ENCODE measurements at places on chromosomes 1 and 21.

GRCh38 chr21:35737449-35737848 lies 322.9 kb downstream of the SETD4 start:
- no peak for DNase-seq

- DNase-seq, result no peak
Measured at GRCh38 chr1:2598329-2598931, 11.9 kb downstream of the PRXL2B start.

DNA sequence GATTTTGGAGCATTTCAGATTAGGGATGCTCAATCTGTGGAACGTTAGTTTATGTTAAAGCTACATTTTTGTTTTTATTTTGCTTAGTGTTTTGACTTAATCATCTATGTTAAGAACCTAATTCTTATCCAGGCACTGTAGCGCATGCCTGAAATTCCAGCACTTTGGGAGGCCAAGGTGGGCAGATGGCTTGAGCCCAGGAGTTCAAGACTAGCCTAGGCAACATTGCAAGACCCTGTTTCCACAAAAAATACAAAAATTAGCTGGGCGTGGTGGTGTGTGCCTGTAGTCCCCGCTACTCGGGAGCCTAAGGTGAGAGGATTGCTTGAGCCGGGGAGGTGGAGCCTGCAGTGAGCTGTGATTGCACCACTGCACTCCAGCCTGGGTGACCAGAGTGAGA lies 23.4 kb downstream of the FNBP1L start:
- DNase-seq, result no peak

- DNase-seq, result no peak
Measured at GRCh38 chr1:110771245-110772022, 96.7 kb upstream of the KCNA3 start.

GRCh38 chr1:180163041-180163440 lies 8.4 kb downstream of the QSOX1 start:
- no peak for DNase-seq

GRCh38 chr21:45178971-45179370 lies 104.6 kb downstream of the ADARB1 start:
- no peak for DNase-seq

DNA sequence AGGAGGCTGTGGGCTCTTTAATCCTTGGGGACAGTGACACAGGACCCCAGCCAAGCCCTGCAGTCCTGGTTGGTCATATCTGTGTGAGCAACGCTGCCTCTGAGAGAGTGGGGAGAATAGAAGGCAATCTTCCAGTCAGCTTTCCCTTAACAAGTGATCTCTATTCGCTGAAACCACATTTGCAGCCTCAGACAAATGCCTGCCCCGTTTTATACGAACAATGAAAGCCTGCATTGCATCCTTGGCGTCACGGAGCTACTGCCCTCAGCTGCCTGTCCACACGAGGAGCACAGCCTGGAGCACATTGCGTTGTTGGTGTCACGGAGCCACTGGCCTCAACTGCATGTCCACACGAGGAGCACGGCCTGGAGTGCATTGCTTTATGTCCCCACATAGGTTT lies 150.2 kb upstream of the ARHGEF16 start:
- no peak for DNase-seq

DNA sequence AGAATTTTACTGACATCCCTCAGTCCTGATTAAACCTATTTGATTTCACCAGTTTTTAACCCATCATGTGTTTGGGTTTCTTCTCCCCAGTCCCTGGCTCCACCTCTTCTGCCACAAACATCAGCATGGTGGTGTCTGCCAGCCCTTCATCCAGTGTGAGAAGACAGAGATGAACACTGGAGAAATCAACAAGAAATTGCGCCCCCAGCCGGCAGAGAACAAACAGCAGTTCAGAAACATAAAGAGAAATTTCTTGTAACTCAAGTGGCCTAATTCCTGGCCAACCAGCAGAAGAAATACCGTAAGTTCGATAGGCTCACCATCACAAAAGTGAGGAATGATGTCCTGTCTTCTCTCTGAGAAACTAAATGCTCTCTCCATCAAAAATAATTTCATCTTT lies 18.3 kb downstream of the S100A11 start:
- DNase-seq, result no peak

- no peak for DNase-seq
Measured at GRCh38 chr21:45850181-45850580, 131.4 kb upstream of the COL6A1 start.

GRCh38 chr1:210653771-210654170 lies 325.1 kb downstream of the HHAT start:
- no peak for DNase-seq

DNA sequence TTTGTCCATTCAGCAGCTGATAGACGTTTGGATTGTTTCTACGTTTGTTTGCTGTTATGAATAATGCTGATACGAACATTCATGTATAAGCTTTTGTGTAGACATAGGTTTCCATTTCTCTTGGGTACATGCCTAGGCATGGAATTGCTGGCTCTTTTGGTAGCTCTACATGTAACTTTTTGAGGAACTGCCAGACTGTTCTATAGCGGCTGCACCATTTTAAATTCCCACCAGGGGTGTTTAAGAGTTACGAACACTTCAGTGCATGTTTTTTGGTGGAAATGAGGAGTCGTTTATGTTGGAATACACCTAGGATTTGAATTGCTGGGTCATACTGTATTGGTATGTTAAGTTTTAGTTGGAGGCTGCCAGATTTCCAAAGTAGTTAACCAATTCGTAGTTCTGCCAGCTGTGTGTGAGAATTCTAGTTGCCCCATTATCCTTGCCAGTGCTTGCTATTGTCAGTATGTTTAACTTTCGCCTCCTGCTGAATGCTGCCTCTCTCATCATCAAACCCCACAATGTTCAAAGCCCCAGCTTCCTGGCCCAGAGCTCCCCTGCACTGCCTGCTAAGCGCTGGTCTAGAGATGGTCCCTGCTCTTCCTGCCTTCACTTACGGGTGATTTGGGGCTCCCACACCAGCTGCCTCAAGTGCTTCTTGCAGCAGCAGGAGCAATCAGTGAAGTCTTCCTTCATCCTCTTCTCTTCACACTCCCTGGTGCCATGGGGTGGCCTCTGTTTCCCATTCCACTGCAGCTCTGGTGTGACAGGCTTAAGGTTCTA lies 81.0 kb downstream of the MAN1C1 start:
- no peak for DNase-seq

DNA sequence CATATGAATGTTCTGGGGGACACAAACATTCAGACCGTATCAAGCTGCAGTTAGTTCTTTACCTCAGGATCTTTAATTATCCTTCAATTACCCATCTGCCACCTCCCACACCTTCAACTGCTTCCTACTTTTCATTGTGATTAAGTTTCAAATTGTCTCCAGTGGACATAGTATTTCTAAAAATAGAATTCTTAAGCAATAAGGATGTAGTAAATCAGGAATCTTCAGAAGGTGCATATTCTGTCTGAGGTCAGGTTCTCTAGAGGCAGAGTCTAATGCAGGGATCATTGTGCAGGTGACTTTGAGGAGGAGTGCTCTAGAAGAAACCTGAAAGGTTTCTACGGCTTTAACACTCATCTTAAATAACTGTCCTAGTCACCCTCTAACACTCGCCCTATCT lies 102.6 kb upstream of the PPP2R5A start:
- DNase-seq, result no peak

- DNase-seq, result no peak
Measured at GRCh38 chr1:223720971-223721591, 8.7 kb downstream of the CAPN2 start.

DNA sequence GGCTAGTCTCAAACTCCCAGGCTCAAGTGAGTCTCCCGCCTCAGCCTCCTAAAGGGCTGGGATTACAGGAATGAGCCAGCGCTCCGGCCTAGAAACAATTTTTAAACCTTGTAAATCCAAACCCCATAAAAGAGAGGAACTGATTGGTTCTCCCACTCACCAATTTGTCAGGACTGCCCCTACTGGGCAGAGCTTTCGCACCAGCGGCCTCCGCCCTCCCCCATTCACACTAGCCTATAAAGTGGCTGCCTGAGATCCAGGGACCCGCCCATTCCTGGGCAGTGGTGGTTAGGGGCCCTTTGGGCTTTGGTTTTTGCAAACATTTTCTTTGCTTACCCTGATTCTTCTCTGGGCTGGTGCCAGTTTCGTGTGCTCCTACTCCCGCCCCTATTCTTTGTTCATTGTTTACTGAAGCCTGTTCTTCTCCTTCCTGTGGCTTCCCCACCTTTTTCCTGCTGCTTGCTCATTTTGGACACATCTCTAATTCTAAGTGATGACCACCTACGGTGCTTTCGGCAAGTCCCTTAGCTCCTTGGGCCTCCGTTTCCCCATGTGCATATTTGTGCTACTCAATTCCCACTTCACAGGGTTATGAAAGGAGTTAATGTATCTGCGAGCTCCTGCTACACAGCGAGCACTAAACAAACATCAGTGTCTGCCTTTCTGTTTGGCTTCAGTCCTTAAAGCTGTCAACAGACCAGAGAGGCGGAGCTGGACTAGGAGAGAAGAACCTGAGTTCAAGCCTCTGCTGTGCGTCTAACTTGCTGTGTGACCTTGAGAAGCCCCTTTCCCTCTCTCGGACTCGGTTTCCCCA lies 39.8 kb upstream of the CLIC4 start:
- DNase-seq, result no peak

- DNase-seq, result no peak
Measured at GRCh38 chr1:19401535-19401889, 83.8 kb downstream of the CAPZB start.

DNA sequence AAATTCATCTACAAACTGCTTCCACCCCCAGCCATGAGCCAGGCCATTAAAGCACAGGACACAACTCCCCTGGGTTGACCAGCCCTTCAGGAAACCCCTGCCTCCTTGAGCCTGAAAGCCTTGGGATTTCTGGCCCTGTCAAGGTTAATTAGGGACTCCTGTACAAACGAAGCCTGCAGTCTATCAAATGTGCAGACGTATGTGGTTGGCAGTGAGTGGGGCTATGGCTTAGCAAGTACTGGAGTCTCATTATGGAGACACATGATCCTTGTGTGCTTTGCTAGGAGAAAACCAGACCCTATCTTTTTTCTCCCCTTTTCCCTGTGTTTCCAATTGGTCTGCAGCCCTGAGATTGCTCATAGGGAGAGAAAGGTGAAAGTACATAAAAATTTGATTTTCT lies 588.3 kb upstream of the USP24 start:
- DNase-seq, result no peak

GRCh38 chr1:87236585-87236984 lies 92.1 kb upstream of the LMO4 start:
- no peak for DNase-seq

- no peak for DNase-seq
Measured at GRCh38 chr1:233140974-233141373, 154.6 kb downstream of the PCNX2 start.

- no peak for DNase-seq
Measured at GRCh38 chr1:145827966-145828365, 4.0 kb downstream of the POLR3C start.

- DNase-seq, result no peak
Measured at GRCh38 chr1:205407970-205408369, 13.9 kb downstream of the LEMD1 start.

GRCh38 chr1:12596007-12596821 lies 21.8 kb downstream of the DHRS3 start:
- DNase-seq, result no peak

GRCh38 chr1:241219449-241219848 lies 137.6 kb downstream of the RGS7 start:
- no peak for DNase-seq

- no peak for DNase-seq
Measured at GRCh38 chr1:114258633-114259032, 105.0 kb upstream of the SYT6 start.

DNA sequence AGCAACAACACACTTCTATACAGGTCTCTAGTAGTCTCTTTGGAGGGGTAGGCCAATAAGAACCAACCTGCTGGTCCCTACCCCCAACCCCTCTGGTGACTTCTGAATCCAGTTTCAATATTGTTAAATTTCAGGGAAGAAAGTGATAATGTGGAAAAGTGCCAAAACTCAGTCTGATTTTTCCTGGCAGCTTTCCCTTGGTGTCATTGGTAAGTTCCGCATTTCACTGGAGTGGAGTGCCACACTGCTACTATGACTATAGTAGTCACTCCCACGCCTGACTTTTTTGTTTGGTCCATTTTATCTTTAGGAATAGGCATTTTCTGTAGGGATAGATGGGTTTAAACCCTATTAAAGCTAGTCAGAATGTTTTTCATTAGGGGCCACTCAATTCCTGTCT lies 5.7 kb upstream of the ARID1A start:
- DNase-seq, result no peak

DNA sequence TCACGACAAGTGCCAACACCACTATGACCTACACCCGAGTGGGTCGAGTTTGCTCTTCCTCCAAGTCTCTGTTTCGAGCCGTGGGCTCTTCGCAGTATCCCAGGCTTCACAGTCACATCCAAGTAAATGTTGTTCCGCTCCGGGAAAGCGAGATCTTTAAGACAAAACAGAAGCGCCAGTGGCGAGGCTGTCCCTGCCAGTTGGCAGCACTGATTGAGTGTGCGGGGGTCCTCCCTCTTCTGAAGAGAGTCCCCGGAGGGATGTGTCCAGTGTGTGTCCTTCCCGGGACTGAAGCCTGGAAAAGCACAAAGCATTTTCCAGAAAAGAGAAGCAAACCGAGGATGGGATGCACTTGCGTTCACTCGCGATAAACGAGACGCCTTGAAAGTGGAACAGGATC lies 158.9 kb downstream of the PRDM16 start:
- no peak for DNase-seq

- no peak for DNase-seq
Measured at GRCh38 chr1:109559995-109560394, 11.6 kb downstream of the GNAI3 start.

DNA sequence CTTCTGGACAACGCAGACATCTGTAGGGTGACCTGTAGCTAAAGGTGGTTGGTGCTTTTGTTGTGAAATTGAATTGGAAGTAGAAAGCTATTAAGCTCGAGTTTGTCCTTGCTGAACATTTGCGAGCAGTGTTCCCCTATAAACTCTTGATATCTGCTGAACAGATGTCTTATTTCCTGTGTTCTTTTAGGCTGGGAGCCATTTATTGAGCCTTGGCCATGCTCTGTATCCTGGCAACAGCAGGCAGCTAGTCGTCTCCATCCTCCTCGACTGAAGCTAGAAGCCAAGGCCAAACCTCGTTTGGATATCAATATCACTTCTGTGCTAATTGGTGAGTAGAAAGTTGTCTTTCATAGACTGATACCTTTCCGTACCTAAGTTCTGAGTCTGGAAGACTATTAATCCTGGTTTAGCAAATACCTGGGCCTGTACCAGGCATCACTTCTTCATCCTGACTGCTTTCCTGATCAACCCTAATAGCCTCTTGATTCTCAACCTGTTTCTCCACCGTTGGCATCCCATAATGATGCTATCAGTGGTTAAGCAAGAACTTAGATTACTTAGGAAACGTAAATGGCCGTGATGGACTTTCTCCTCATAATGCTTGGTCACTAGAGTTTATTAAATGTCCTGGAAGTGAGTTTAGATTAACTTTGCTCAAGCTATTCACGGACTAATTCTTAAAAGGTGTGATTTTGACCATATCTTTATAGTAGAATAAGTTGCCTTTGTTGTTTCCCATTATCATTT lies 103.4 kb downstream of the VPS13D start:
- no peak for DNase-seq

- no peak for DNase-seq
Measured at GRCh38 chr1:242140836-242141235, 141.9 kb upstream of the MAP1LC3C start.

- no peak for DNase-seq
Measured at GRCh38 chr1:16175610-16176553, 20.0 kb upstream of the EPHA2 start.

GRCh38 chr1:50132347-50132894 lies 23.7 kb downstream of the ELAVL4 start:
- no peak for DNase-seq

Data from stimulated activated CD4-positive, alpha-beta T cell treated with anti-CD3 and anti-CD28 coated beads, Interleukin-2, amount 100 ng/mL, for 4 hours (primary cell).